Tongue (tissue), 3 donors: ENCODE measurements at places on chromosomes 3 and 15. TPM values are rescaled to one million over a fixed set of nuclear protein-coding genes. Genes with fewer than 3 reads are reported as not detected.

The CCR4 gene
- not detected for total RNA-seq

The FBXL2 gene
- total RNA-seq, result 14.0 TPM

The C3orf49 gene
- not detected for total RNA-seq

The ESYT3 gene
- 5.8 TPM for total RNA-seq

The EPHB1 gene
- total RNA-seq, result 13.3 TPM

The MYRIP gene
- total RNA-seq, result 3.7 TPM
